ENCODE measurements at places on chromosomes 11 and 22.

DNA sequence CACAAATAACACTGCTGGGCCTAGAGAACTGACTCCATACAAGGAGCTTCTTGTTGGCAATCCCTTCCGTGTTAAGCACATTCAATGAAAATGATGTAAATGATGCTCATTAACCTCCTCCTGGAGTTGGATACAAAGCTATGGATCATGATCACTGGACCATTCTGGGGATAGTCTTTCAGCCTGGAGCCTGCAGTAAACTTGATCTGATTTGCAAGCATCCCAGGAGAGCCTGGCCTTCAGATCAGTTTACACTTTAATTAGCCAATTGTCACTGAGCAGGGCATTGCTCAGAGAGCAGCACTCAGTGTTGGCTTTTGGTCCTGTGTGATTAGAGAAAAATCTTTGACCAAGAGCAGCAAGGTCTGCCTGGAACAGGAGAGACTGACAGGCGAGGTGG, 45.6 kb downstream of the ARFGAP3 start:
- DNase-seq, result no peak

DNA sequence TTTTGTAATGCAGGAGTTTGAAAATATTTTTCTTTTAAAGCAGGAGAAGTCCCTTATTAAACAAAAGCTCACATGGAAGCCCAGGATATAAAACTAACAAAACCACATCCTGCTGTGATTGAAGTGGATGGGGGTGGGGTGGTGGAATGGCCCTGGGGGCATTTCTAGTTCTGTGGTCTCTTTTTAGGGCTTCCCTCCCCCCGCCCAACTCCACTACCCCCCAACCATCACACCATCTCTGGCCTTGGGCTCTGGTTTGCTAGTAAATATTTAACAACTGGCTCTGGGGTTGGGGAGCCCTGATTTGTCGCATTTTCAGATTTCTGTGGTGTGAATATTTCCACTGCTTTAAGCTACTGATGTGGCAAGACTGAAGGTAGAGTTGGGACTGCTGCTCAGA, 279.6 kb upstream of the PLET1 start:
- no peak for DNase-seq

GRCh38 chr11:24312464-24313238, 184.2 kb upstream of the LUZP2 start:
- DNase-seq, result no peak

DNA sequence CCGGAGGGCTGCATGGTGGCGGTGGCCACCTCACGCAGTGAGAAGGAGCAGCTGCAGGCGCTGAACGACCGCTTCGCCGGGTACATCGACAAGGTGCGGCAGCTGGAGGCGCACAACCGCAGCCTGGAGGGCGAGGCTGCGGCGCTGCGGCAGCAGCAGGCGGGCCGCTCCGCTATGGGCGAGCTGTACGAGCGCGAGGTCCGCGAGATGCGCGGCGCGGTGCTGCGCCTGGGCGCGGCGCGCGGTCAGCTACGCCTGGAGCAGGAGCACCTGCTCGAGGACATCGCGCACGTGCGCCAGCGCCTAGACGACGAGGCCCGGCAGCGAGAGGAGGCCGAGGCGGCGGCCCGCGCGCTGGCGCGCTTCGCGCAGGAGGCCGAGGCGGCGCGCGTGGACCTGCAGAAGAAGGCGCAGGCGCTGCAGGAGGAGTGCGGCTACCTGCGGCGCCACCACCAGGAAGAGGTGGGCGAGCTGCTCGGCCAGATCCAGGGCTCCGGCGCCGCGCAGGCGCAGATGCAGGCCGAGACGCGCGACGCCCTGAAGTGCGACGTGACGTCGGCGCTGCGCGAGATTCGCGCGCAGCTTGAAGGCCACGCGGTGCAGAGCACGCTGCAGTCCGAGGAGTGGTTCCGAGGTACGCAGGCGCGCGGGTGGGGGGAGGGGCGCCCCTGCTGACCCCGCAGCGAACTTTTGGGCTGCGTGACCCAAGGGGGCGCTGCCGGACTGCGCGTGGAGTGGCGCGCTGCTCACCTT, 670 bp downstream of the NEFH start:
- no peak for DNase-seq

DNA sequence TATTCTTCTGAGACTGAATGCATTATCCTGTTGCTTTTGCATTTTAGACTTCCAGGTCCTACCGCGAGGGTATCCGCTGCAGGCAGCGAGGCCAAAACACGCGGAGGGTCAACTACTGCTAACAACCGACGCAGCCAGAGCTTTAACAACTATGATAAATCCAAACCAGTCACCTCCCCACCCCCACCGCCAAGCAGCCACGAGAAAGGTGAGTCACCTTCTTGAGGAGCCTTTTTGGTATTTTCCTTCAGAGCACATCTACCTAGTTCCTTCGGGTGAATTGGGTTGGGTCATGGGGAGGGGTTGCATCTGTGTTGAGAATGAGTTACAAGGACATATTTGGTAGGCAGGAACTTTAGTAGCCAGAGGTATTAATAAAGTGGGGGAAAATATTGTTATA, 179.8 kb downstream of the NAV2 start:
- no peak for DNase-seq

GRCh38 chr11:63548178-63548577, 11.6 kb downstream of the PLAAT4 start:
- DNase-seq, result no peak

- no peak for DNase-seq
Measured at GRCh38 chr11:36268337-36268985, 20.8 kb downstream of the COMMD9 start.

DNA sequence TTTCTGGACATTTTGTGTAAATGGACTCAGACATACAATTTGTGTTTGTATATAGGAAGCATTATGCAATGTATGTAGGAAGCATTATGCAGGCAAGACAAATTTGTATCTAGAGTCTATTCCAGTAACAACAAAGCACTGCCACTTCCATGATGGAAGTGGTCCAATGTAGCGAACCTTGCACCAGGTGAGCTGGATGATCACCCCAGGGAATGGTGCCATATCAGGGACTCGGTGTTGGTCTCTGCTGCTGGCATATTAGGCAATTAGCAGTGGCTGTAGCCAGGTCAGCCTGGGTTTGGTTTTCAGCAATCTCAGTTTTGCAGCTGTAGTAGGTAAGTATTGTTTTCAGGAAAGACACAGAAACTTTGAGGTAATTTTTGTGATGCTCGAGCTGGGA, 12.8 kb downstream of the ZFP91 start:
- DNase-seq, result no peak

GRCh38 chr11:114151631-114152030, 92.1 kb downstream of the ZBTB16 start:
- DNase-seq, result no peak

GRCh38 chr11:35714882-35715627, 52.5 kb downstream of the TRIM44 start:
- DNase-seq, result no peak

GRCh38 chr22:27431896-27432295, 369.7 kb downstream of the MN1 start:
- DNase-seq, result no peak
